Left forelimb (tissue), 1 donor: ENCODE measurements at places on chromosomes 6 and 20.

- DNase-seq: no peak
Observed at GRCh38 chr20:13426870-13427269, 205.8 kb downstream of the ISM1 start.

GRCh38 chr6:152117156-152118133 is 310.0 kb downstream of the ESR1 start:
- no peak for DNase-seq

DNA sequence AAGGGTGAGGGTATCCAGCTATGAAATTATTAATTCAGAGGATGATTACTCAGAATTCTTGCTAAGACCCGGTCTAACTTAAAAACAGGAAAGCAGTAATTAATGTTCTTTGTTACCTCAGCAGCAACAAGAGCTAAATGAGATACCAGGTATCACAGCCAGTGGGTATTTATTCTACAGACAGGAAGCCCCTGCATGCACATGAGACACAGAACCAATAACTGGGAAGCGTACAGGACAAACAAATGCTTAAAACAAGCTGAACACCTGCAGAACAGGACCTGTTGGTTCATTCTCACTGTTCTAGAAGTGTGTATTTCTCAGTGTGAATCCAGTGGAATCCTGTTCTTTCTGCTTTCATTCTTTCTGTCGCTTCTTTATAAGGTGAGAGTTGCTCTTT is 30.9 kb downstream of the SCML4 start:
- no peak for DNase-seq

DNA sequence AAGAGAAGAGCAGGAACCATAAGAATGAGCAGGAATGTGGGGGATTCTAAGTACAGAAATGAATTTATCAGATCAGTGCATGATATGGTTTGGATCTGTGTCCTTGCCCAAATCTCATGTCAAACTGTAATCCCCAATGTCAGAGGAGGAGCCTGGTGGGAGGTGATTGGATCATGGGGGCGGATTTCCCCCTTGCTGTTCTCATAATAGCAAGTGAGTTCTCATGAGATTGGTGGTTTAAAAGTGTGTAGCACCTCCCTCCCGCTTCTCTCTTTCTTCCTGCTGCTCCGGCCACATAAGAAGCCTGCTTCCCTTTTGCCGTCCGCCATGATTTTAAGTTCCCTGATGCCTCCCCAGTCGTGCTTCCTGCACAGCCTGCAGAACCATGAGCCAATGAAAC is 49.2 kb downstream of the KHDC1L start:
- DNase-seq: no peak

DNA sequence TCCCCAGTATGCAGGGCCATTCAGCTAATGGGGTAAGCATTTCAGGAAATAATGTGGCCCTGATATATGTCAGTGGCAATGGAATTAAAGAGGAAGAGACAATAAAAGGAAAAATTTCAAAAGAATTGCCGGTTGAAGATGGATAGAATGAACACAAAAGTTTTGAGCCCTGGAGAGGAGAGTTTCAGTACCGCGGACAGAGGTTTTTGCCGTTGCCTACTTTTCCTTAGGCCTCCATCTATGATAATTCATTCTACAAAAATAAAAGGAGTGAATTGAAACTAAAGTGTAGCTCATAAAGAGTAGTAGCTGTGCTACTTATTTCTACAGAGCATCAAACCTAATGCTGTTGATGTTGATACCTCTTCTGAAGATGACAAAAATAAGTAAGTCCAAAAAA is 140.7 kb downstream of the RNASET2 start:
- no peak for DNase-seq

GRCh38 chr6:54195637-54196036 is 84.4 kb downstream of the MLIP start:
- DNase-seq: no peak

DNA sequence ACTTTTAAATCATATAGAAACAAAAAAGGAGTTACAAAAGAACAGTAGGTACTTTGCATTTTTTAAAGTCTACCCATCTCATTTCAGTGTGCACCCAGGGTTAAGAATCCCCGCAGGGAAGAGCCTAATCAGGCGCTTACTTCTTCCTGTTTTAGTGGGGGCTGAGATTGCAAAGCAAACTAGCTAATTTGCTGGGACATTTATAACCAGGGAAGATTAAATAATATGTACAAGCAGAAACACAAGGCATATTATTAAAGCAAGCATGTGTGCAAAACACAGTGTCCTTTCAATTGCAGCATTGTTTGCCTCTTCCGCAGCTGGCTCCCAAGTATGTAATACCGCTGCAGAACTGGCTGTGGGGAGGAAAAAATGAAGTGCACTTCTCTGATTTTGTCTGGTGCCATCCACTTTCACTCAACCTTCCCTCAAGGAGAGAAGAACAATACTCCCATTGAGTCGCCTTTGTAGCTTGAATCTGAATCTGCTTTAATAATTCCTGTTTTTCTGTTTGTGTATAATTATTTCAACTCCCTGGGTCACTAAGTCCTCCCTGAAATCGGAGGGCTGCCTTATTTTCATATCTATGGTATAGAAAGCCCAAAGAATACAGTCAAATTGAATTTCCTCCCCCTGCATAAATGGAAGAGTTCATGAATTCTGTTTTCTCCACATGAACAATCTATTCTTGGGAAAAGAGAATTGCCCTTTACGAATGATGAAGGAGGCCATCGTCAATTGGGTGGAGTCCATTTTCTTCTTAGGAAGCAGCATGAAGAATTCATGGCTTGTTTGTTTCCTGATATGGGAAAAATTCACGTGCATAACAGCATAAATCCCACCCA is 23.3 kb upstream of the BCAS1 start:
- no peak for DNase-seq

GRCh38 chr6:136429264-136430065 is 120.8 kb downstream of the MAP7 start:
- DNase-seq: no peak

- no peak for DNase-seq
Observed at GRCh38 chr6:149935668-149936067, 6.1 kb upstream of the ULBP2 start.

- DNase-seq: no peak
Observed at GRCh38 chr6:33661106-33661838, 40.1 kb downstream of the ITPR3 start.

DNA sequence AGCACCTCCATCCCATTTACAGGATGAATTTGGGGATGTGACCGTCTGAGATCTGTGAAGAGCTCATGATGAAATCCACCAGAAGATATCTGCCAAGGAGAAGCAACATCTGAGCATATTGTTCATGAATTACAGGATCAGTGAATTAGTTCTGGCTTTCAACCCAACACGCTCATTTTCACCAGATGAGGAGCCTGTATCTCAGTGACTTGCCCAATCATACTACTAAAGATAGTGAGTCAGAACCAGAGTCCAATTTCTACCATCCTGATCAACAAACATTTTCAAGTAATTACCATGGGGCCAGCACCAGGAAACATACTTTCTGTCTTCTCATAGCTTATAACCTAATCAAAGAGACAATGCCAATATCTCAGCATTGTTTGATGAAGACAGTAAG is 116.6 kb downstream of the ZDHHC14 start:
- DNase-seq: no peak

DNA sequence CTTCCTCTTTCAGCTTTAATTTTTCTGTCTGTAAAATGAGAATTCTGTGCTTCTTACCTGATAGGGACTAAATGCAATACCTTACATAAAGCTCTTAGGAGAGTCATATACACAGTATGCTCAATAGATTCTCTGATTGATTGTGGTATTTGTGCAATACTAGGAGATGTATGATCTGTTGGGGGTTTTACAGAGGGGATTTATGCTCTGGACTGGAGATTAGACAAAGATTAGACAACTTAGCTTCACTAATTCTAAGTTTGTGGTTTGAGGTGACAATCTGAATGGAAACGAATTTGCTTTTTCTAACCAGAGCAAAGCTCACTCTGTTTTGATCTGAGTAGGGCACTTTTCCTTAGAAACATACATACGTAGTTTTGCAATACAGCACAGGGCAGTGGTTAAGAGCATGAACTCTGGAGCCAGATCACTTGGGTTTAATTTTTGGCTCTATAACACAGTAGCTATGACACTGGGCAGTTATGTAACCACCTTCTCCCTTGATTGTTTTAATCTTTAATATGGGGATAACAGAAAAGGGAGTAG is 126.2 kb downstream of the RNF144B start:
- no peak for DNase-seq

GRCh38 chr6:16240589-16241320 is 2.4 kb downstream of the GMPR start:
- no peak for DNase-seq

- no peak for DNase-seq
Observed at GRCh38 chr6:111710439-111710838, 104.8 kb upstream of the TRAF3IP2 start.

- DNase-seq: no peak
Observed at GRCh38 chr6:1619673-1620503, 10.2 kb downstream of the FOXC1 start.

DNA sequence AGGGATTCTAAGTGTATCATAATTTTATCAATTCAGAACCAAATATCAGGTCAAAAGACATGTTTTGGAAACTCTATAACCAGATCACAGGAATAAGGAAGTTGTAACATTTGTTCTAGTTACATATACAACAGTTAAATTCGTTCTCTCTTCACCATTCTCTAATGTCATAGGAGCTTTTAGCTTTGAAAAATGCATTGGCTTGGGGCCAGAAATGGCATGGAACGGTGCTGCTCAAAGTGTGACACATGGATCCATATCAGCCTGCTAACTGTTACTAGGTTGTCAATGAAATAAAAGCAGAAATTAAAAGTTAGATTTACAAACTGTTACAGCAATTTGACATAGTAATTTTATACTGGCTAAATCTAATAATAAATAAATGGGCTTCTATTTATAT is 120.3 kb downstream of the LCA5 start:
- DNase-seq: no peak

DNA sequence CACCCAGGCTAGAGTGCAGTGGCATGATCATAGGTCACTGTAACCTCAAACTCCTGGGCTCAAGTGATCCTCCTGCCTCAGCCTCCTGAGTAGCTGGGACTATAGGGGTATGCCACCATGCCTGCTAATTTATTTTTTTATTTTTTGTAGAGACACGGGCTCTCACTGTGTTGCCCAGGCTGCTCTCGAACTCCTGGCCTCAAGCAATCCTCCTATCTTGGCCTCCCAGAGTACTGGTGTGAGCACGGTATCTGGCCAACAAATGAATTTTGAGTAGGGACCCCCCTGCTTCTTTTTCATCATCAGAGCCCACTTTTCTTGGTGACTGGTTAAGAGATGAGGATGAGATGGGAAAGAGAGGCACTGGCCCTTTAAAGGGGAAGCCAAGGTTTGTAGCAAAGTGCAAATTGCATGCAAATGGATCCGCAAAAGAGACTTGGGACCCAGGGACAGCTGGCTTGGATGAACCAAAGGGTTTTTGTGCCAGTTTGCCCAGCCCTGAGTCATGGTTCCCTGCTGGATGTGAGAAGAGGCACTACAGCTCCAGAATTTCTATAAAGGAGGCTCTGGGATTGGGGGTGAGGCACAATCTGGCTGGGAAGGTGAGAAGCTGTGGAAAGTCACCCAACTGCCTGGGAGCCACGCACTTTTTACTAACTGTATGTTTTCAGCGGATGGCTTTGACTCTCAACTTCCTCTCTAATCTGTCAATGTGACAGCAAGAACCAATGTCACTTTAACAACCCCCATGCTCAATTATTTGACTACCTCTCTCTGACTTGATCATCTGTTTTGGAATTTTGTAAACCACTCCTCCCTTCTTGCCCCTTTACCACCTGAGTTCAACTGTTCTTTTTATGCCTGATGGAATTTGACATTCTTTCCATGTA is 58.7 kb upstream of the RNF24 start:
- DNase-seq: no peak

- no peak for DNase-seq
Observed at GRCh38 chr6:20931093-20931492, 396.8 kb downstream of the CDKAL1 start.

DNA sequence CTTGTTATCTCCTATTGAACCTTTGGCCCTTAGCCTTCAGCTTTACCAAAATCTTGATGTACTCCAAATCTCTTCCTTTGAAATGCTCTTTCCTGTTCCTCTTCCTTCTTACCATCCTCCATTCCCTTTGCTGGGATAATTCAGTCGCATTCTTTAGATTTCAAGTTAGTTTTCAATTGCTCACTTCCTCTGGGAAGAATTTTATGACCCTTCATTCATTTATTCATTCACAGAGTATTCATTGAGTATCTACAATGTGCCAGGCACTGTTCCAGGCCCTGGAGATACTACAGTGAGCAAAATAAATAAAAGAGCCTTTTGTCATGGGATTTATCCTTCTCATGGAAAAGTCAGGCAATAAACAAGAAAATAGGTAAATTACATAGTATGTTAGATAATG is 548.2 kb upstream of the FLRT3 start:
- no peak for DNase-seq

- DNase-seq: no peak
Observed at GRCh38 chr20:2775139-2775538, 25.3 kb downstream of the CPXM1 start.
